ENCODE measurements at places on chromosomes 7 and 10.

- DNase-seq, result no peak
Measured at GRCh38 chr10:38038932-38039245, 28.4 kb downstream of the ZNF33A start.

- no peak for DNase-seq
Measured at GRCh38 chr7:45648671-45648995, 74.5 kb downstream of the ADCY1 start.

- DNase-seq, result no peak
Measured at GRCh38 chr10:112783351-112784021, 166.6 kb upstream of the TCF7L2 start.

GRCh38 chr10:118042336-118042735 lies 4.4 kb downstream of the RAB11FIP2 start:
- DNase-seq, result no peak

GRCh38 chr10:77603534-77603927 lies 34.1 kb downstream of the KCNMA1 start:
- DNase-seq, result no peak

DNA sequence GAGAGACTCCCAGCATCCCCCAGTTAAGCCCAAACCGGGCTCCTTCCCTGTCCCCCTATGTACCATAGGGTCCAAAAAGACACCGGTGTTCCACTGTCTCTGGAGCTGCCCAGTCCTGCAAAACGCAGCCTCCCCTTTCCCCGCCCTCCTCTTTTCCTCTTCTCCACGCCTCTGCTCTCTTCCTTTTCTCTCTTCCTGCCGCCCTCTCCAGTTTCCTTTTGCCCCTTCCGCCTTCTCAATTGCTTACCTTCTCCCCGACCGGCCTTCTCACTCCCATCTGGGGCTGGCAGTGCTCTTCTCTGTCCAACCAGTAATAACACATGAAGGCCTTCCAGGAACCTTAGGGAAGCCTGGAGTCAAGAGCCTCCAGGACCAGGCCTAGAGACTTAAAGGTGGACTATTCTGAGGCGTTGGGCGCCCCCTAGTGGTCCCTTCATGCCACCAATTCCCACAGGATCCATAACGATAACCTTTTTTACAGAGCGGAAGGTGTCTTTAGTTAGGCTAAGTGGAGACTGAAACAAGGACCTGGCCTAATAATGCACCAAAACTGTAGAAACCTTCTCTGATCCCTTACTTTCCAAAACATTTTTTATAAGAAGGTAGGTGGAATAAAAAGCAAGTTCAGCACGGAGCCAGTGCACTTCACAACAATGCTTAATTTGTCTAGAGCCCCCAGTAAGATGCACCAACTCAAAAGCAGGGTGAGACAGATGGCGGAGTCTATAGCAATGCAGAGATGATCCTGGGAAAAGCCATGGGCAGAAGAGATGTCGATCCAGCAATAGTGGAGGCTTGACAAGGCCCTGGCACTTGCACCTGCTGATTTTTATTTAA lies 27.2 kb upstream of the MSRB2 start:
- peak; percentile 26 for DNase-seq

DNA sequence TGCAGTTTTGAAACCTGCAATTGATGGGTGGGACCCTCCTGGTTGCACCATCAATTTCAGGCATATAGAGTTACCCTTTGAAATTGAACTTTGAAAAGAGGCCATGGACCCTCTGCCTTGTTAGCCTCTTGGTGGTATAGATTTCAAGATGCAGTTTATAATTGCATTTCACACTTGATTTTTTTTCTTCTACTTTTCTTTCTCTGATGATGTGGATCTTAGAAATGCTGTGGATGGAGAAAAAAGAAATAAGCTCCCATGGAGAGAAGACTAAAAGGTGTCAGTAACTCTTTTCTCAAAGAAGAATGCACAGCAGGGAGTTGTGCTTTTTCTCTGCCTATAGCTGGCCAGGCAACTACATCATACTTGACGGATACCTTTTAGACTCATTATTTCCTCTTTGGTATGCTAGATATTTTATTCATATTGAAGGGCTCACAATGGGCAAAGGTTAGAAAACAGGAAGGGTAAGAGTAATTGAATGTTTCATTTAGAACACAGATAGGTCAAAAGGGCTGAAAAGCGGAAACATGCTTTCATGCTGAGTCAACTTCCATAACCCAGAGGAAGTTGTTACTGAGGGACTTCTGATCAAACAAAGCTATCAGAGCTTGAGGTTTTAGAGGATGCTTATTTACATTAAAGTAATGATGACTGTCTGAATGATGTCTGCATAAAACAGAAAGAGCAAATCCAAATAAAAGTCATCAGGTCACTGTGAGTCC lies 773.2 kb upstream of the LRRN3 start:
- no peak for DNase-seq

- no peak for DNase-seq
Measured at GRCh38 chr10:59719374-59719773, 9.7 kb upstream of the SLC16A9 start.

DNA sequence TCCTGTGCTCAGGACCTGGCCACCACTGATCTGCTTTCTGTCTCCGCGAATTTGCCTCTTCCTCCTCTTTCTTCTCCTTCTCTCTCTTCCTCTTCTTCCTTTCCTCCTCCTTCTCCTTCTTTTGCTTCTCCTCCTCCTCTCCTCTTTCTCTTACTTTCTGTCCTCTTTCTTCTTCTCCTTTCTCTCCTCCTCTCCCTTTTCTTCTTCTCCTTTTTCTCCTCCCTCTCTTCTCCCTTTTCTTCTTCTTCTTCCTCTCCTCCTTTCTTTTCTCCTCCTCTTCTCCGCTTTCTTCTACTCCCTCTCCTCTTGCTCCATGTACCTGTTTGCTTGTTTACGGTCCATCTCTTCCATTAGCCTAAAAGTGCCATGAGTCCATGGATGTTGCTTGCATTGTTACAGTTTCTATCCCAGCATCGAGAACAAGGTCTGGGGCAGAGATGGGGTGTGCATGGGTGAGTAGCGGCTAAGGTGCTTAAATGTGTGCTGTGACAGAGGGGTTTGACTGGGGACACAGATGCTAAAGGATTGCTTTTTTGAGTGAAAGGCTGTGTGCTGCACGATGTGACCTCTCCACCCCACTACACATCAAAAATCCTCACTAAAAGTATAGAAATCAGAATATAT lies 7.7 kb downstream of the SH2D4B start:
- no peak for DNase-seq

DNA sequence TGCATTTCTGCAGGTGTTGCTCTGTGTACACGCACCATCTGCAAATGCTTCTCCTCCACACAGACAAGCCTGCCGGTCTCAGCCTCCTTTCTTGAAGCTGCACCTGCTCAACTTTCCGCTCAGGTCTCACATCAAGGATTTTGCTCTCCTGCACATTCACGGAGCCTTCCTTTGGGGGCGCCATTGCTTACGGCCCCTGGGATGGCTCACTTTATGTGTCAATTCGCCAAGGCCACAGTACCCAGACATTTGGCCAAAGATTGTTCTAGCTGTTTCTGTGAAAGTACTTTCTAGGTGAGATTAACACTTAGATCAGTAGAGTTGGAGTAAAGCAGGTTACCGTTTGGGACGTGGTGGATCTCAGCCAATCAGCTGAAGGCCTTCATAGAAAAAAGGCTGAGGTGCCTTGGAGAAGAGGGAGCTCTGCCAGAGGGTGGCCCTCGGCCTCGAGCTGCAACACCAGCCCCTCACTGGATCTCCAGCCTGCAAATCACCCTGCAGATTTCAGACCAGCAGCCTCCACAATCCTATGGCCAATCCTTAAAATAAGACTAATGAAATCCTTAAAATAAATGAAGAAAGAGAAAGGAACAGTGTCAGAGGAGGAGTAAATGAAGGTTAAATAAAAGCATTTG lies 39.9 kb upstream of the PPP2R2D start:
- no peak for DNase-seq

DNA sequence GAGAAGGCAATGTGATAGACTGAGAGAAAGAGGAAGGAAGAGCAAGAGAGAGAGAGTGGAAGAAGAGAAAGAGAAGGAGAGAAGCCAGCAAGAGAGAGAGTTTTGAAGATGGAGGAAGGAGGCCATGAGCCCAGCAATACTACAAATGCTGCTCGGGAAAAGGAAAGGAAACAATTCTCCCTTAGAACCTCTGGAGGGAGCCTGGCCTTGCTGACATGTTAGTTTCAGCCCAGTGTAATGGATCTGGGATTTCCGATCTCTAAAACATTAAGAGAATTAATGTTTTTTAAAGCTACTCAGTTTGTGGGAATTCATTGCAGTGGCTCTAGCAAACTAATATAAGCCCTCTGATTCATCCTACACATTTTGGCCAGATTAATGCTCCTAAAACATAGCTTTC lies 206.8 kb upstream of the MTPN start:
- no peak for DNase-seq

DNA sequence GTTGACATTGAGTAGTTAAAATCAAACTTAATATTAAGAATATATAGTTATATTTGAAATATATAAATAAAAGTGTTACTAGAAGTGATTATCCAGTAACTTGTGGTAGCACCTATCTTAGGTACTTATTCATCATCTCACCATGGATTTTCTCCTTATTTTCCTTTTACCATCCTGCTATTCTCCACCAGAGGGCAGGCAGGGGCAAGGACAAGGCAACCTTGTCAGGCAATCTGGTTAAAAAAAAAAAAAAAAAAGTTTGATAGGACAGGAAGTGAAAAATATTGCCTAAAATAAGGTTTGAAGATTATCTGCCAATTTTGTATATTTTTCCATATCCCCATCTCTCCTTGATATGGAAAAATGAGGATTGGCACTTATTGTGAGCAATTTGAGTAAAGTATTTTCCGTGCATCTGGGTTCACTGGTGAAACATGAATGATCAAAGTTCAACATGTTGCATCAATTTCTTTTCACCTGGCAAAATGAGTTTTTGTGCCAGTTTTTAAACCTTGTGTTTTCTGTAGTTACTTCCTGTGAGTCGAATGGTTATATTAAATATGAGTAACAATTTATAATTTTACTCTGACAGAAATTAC lies 256.7 kb downstream of the AGMO start:
- DNase-seq, result no peak

- no peak for DNase-seq
Measured at GRCh38 chr7:158735935-158736334, 31.3 kb upstream of the NCAPG2 start.

GRCh38 chr7:129375141-129375938 lies 58.9 kb upstream of the STRIP2 start:
- DNase-seq, result peak; percentile 7

DNA sequence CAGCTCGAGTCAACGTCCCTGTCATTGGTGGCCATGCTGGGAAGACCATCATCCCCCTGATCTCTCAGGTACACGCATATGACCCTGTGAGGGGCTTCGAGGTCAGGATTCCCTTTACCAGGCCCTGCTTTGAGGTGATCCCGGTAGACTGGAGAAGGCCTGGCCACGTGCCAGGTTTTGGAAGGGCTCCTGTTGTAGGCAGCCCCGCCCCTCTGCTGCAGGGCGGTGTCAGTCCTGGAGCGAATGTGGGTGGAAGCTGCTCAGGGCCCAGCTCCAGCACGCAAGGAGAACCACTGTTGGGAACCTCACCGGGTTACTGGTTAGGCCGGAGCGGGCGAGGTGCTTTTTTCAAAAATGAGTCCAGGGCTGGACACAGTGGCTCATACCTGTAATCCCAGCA lies 15.6 kb downstream of the MDH2 start:
- no peak for DNase-seq

DNA sequence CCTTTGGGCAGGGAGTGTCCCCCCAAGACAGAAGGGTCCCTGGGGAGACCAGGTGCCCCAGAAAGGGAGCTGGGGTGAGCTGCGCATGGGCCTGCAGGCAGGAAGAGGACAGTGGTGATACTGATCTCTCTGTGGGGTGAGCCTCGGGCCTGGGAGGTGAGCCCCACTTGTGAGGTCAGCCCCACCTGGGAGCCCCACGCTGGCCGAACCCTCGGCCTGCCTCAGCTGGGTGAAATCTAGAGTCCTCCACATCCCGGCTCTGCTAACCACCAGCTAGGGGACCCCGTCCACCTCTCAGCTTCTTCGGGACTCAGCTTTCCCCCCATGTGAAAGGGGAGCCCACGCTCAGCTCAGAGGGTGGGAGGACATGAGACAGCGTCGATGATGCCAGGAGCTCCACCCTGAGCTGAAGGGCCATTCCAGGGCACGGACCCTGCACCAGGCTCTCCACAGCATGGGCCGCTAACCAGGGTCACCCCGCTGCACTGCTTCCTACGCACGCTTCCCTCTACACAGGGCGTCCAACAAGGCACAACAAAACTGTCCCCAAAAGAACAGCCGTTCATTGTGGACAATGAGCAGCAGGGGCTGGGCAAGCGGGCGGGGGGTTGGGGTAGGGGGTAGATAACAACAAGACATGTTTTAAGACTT lies 48.7 kb downstream of the CAMK2B start:
- DNase-seq, result no peak

DNA sequence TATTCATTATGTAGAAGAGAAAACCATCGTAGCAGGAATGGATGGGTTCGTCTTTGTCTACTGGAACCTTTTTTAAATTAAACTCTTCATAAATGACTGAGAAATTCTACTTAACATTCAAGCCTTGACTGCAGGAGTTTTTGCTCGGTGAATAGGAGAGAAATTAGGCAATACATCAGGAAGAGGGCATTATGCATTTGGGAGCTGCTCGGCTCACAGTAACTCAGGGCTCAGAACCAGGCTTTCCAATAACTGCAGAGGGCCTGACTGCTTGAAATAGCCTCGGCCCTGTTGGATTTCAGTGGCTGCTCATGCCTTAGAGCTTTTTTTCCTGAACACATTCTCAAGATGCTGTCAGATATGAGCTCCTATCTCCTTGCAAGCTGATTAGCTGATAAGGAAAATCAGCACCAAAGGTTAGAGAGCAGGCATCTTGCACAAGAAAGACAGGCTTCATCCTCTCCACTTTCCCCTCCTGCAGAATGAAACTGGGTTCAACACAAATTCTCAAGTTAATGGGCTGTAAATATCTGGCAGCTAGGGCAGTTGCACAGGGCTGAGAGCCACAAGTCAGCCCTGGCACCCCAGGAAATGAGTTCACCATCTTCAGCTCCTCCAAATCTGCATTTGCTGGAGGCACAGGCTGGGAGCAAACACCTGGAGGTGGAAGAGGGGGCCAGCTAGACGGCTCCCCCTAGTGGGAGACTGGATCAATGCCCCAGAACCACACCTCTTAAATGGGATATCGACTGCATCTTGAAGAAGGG lies 24.3 kb downstream of the TECTB start:
- DNase-seq, result no peak

GRCh38 chr10:76291885-76292284 lies 860.5 kb downstream of the LRMDA start:
- no peak for DNase-seq

DNA sequence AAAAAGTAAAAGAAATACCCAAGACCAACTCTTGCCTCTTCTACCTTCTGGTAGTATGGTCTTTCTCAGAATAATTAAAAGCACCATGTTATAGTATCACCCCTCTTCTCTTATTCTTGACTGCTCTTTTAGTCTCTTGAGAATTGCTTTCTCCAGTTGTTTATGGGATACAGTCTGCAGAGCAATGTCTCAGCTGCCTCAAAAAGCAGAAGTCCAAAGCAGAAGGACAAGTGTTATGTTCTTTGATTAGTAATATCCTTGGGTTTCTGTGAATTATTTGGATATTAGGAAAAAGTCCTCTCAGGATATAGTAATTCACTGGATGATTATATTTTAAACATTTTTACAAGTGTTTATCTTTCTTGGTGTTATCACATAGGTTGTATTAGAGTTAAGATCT lies 7.4 kb downstream of the TAS2R41 start:
- no peak for DNase-seq

GRCh38 chr10:45450866-45451265 lies 76.8 kb downstream of the ALOX5 start:
- no peak for DNase-seq
